ENCODE measurements at places on chromosomes 16 and 17.
A peak's percentile ranks its signal among the peaks of the same experiment; 100 is the strongest.

DNA sequence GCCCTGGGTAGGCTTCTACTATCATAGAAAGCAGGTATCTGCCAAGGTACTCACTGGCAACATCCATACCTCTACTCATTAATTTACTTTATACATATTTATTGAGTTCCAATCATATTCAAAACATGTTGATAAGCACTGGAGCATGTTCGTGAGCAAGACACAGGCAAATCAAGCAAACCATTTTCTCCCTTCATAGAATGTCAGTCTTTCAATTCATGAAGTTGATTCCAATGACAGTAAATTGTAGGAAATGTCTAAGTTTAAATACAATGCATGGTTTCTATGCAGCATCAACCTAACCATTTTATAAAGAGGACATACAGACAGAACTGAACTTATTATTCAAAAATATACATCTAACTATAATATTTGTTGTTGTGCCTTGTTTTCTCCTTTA is 978.6 kb downstream of the CDH8 start:
- DNase-seq: no peak

- DNase-seq: no peak
Measured at GRCh38 chr17:4872786-4873185, 26.6 kb upstream of the C17orf107 start.

GRCh38 chr17:27520491-27521185 is 64.4 kb downstream of the KSR1 start:
- no peak for DNase-seq

DNA sequence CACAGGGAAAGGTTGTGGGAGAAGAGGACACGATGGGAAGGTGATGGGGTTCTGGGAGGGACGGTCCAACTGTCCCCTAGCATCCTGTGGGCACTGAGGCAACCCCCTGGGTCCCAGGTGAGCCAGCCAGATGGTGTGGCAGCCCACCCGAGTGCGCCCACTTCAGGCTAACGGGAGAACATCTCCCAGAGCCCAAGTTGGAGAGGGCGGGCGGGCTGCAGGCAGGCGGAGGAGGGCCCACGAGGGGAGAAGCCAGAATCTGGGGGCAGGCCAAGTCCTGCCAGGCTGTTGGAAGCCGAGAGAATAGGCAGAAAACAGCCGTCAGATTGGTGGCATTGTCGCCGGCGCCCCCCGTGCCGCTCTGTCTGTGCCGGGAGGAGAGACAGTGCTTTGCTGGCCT is 13.8 kb upstream of the ABCC3 start:
- no peak for DNase-seq

DNA sequence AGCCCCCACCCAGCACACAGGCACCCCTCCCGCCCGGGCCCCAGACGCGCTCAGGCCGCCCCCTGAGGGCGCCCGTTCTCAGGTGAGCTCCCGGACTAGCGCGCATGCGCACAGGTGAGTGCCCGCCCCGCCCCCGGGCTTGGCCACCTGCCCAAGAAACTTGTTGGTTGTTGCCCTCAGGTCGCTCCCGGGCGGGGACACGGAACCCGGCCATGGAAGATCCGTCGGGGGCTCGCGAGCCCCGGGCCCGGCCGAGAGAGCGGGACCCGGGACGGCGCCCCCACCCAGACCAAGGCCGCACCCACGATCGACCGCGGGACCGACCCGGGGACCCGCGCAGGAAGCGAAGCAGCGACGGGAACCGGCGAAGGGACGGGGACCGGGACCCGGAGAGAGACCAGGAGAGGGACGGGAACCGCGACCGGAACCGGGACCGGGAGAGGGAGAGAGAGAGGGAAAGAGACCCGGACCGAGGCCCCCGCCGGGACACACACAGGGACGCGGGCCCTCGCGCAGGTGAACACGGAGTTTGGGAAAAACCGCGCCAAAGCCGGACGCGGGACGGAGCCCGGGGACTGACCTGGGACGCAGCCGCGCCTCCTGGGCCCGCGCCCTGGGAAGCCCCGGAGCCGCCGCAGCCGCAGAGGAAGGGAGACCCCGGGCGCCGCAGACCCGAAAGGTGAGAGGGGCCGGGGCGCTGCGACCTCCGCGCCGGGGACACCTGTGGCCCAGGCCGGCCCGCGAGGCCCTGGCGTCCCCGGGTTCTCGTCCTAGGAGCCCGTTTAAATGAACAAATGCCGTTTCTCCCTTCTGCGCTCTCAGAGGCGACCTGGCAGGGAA is at the start of gene MARVELD3:
Gene MARVELD3, plus strand, starts transcription at position 167 of the 840 bp plus-strand sequence. Its CDS starts 46 bp downstream, at position 213.
- peak; percentile 4 for DNase-seq

DNA sequence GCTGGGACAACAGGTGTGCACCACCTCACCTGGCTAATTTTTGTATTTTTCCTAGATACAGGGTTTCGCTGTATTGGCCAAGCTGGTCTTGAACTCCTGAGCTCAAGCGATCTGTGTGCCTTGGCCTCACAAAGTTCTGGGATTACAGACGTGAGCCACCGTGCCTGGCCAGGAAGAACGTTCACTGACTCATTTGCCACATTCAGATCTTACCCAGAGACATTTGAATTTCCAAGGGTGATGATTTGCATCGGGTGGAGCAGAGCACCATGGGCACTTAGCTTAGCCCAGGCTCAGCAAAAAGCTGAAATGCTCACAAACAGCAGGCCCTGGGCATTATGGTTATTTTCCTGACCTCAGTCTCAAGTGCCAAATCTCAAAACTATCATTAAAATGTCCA is 14.5 kb upstream of the ADORA2B start:
- DNase-seq: no peak

DNA sequence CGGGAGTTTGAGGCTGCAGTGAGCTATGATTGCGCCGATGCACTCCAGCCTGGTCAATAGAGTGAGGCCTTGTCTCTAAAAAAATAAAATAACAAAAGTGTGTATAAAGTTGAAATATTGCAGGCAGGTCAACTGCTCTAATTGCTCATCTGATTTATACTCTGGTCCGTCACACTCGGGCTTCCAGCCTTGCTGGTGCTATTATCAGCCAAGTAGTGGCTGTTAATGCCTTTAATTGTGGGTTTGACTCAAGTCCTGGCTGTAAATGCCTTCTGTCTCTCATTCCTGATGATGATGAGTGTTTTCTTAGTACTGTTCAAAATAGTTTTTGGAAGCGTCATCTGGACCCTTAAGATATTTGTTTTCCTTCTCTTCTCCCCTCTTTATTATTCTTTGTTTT is 18.4 kb downstream of the SYT17 start:
- no peak for DNase-seq

- no peak for DNase-seq
Measured at GRCh38 chr16:2284797-2285576, 17.1 kb upstream of the RNPS1 start.

GRCh38 chr16:69554495-69554894 is 11.3 kb upstream of the NFAT5 start:
- DNase-seq: no peak
